ENCODE measurements at places on chromosomes 2 and 18. TPM values are rescaled to one million over a fixed set of nuclear protein-coding genes. Genes with fewer than 3 reads are reported as not detected.

SIX3 gene
- total RNA-seq, result not detected

GALNT1 gene
- total RNA-seq, result 65.4 TPM

TFPI gene
- 31.5 TPM for total RNA-seq

CTLA4 gene
- total RNA-seq, result not detected

FAM124B gene
- not detected for total RNA-seq

SPOPL gene
- 9.5 TPM for total RNA-seq

ANKRD30B gene
- not detected for total RNA-seq

IL36A gene
- not detected for total RNA-seq
